ENCODE measurements at places on chromosomes 16 and 17.

GRCh38 chr17:3799181-3799945, 1.6 kb downstream of the ITGAE start:
- DNase-seq = no peak

DNA sequence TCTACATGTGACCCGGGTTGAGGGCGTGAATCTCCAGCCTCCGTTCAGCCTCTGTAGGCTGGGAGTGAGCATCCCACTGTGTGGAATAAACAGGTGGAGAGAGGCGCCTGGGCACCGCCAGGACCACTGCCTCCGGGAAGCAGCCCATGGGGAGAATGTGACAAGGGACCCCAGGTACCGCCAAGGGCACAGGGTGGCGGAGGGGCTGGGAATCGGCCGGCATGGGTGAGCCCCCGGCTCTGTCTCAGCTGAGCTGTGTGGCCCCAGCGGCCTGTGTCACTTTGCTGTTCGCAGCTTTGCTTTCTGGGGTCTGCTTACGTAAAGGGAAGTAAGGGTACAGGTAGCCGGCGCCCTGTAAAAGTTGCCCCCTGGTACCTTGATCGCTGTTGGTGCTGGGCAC, 11.5 kb downstream of the GSE1 start:
- DNase-seq = no peak

- no peak for DNase-seq
Observed at GRCh38 chr17:9071016-9071415, 49.7 kb downstream of the NTN1 start.

GRCh38 chr16:27579087-27579980, 29.4 kb downstream of the KATNIP start:
- DNase-seq = no peak

- no peak for DNase-seq
Observed at GRCh38 chr17:36884495-36885152, 52.7 kb upstream of the LHX1 start.

DNA sequence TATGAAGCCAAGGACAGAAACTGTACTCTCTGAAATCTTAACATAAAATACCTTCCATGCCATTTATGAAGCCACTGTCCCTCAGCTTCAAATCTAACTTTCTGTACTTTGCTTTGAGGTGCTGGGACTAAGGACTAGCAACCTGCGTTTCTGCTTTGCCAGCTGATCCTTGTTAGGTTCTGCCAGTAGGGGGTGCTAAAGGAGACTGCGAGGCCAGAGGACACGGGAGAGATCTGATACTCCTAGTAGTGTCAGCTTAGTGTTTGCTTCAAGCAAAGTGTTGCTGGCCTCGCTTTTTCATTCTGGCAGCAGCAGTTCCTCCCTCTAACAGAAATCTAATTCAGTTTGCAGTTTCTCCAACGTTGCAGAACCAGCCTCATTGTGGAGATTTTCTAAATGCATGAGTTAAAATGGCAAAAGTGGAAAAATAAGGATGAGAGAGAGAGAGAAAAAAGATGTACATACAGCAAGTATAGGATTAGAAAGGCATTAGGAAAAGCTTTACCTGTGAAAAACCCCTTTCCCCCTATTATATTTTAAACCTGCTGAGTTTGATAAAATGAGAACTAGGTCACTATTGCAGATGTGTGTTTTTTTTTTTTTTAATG, 297.5 kb downstream of the CA10 start:
- no peak for DNase-seq

- DNase-seq = no peak
Observed at GRCh38 chr17:358491-359151, 6.0 kb upstream of the RPH3AL start.

DNA sequence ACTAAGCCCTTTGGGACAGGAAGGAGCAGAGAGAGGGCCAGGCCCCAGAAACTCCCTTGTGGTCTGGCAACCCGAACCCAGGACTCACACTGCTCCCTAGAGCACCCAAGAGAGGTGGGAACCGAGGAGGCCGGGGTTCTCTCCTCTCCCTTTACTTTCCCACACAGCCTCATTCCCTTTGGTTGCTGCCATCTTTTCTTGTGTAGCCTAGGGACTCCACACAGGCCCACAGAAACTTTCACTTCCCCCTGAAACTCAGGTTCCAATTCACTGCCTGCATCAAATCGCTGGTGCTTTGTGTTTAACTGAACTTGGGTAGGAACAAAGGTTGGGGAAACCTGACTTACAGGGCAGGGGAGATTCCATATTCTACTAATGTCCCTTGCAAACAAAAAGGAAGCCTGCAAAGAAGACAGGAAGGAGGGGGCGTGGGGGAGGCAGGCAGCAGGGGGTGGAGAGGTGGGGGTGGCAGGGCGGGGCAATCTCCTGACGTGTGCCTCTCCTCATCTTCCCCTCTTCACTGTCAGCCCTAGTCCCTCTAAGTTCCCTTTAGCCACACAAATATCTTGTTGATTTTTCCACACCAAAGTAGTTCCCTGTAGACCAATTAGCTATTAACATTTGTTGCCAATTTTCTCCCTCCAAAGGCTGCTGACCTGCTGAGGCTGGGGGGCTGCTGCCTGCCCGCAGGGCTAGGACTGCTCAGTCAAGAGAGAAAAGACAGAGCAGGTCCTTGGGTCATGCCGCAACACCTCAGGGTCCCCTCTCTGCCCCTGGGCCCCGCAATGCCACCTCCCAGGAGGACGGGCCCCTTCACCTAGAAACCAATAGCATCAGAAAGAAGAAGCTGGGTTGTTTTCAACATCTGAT, 8.0 kb downstream of the ST3GAL2 start:
- DNase-seq = no peak

- DNase-seq = no peak
Observed at GRCh38 chr16:73840728-73841127, 455.9 kb upstream of the PSMD7 start.

DNA sequence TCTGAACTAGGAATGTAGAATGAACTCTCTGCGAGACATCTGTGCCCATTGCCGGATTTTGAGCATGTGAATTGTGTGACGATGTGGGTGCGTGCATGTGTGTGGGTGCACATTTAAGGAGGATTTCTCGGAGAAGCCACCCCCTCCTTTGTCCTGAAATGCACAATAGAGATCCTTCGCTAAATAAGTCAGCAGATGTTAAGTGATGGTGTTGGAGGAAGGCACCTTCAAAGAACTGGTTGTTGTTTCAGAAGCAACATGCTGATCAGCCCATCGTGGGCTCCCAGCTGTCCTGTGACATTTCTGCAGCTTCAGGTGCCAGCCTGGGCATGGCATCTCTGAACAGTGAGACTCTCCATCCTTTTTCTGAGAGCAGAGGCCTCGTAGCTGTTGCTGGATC, 194.9 kb downstream of the MSI2 start:
- no peak for DNase-seq

DNA sequence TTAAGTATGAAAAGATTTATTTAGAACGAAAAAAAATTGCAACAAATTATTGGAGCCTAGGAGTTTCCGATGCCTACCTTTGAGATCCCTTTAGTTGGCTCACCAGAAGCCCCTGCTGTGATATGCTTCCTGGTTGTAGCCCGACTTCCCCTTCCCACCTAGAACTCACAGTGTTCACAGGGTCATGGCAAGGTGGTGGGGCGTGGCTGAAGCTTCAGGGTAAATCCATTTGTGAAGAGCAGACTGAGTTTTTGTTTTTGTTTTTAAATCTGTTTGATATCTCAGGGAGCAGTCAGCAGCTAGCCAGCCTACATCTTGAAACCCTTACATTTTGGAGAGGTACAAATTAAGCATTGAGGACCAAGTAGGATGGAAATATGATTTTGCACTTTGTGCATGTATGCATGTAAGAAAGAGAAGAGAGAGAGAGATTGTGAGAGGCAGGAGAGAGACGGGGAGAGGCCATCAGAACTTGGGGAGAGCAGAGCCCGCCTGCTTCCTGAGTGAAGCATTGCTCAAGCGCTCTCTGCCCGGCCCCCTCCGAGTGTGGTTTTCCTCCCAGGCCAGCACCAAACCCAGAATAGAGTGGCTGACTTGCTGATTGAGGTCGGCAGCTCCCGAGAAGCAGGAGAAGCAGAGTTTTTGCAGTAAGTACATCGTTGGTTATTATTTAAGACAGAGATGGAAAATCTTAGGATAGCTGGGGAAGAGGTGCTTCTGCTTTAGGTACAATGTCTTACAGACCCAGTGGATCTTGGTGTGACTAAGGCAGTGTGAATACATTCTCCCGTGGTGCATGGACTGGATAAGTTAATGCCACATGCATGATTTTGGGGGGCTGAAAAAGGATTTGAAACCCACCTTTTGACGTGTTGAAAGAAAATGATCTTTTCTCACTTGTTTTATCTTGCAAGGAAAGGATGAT, 64.2 kb downstream of the SPECC1 start:
- no peak for DNase-seq

GRCh38 chr16:78443542-78444364, 344.3 kb downstream of the WWOX start:
- no peak for DNase-seq

DNA sequence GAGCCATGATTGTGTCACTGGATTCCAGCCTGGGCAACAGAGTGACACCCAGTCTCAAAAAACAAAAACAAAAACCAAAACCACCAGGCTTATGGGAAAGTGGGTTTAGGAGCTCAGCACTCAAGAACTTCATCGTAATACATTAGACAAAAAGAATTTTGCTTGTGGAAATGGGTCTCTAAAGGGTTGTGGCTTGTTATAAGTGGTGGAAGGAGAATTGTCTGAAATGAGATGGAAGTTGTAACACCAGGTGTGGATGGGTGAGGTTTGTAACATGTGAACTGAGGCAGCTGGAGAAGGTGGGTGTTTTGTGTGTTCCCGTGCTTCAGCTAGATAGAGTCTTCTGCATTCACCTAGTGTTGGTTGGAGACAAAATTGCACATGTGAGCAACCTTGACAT, 35.8 kb downstream of the CDH1 start:
- DNase-seq = no peak

Data from AG04449 (cell line).